COLO829 (cell line): ENCODE measurements at places on chromosomes 1 and 21.

- DNase-seq = no peak
Measured at GRCh38 chr1:243421784-243422183, 165.9 kb downstream of the SDCCAG8 start.

DNA sequence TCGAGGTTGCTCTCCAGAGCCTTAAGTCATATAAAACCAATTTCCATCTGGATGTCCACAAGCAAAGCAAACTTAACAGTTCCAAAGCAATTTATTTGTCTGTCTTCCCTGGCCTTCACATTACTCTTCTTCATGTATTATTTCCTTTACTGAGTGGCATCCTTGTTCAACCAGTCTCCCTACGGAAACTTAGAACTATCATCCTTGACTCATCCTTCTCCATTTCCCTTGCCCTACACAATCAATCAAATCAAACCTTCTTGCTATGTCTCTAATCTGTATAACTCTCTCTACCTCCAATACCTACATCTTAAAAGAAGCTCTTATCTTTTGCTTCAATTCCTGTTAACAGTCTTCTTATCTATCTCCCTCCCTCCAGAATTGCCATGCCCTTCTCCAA lies 25.4 kb downstream of the EGLN1 start:
- DNase-seq = no peak

- peak; percentile 11 for DNase-seq
Measured at GRCh38 chr1:79188337-79188736, 181.8 kb upstream of the ADGRL4 start.

GRCh38 chr1:28815533-28816185 lies 3.7 kb downstream of the OPRD1 start:
- DNase-seq = no peak

DNA sequence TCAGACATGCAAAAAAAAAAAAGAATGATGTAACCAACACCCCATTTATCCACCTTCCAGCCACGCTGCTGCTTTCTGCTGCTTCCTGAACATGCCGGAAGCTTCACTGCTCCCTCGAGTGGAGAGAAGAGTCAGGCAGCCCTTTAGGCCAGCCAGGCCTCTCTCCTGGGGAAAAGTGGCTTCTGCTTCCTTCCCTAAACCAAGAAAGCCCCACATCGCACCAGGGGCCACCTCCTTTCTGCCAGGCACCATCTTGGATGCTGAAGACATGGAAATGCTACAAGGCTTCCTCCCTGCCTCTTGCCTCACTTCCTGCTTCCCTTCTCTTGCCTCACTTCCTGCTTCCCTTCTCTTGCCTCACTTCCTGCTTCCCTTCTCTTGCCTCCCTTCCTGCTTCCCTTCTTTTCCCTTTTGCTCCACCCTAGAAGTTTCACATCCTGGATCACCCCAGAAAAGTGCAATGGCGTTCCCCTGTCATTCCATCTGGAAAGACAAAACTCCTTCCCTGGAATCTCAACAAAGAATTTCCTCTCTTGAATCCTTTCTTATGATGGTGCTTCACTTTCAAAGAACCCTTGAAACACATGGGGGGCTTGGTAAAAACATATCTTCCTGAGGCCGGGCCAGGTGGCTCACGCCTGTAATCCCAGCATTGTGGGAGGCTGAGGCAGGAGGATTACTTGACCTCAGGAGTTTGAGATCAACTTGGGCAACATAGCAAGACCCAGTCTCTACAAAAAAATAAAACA lies 18.7 kb downstream of the TNFRSF8 start:
- DNase-seq = no peak

DNA sequence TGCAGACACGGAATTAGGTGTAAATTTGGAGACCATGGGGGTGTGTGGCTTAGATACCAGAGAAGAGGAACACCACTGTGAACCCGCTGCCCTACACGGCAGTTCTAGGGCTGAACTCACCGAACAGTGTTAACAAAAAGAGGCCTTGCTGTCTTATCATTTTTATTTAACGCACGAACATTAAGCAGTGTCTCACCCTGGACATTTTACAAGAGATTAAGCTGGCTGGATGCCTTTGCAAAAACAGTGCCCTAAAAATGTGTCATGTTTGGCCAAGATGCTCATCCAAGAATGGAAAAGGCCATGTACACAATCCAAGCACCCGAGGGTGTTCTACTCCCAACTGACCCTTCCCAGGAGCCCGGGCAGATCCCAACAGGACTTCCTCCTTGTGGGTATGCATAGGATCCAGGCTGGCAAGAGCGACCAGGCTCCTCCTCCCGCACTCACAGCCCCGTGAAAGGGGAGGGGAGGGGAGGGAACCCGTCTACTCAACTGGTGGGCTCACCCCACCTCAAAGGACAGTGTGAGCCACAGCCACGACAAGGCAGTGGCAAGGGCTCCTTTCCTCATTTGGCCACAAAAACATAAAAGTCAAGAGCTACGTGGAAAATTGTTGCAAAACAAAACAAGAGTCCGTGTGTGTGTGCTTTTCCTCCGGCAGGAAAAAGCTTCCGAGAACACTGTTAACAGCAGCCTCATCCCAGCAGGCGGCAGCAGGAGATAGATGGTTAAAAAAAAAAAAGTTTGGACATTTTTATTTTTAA lies 20.3 kb downstream of the C2CD2 start:
- DNase-seq = no peak

GRCh38 chr1:229339520-229339919 lies 3.3 kb downstream of the CCSAP start:
- no peak for DNase-seq

DNA sequence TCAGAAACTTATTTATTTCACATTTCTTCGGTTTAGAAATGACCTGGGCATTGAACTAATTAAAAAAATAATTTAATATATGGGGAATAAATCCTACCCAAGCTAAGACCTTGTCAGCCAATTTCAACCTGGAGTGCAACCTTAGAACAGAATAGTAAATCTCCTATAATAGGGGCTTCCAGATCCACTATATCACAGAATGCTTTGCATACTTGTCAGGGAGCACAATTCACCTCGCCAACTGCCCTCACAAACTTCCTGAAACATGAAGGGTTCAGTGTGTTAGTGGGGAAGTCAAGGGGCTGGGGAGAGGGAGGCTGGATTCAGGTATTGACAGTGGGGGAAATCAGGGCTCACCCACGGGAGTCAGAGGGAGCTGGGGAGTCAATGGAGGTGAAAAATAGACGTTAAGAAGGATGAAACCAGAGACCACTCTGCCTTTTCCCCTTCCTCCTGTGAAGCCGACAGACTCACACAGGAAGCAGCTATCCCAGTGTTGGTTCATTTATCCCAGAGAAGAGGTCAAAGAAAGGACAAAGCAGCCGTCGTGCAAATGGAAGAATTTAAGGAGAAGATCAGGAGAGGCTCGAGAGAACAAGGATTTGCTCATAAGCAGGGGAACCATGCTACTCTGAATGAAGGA lies 453.3 kb downstream of the NUF2 start:
- no peak for DNase-seq

DNA sequence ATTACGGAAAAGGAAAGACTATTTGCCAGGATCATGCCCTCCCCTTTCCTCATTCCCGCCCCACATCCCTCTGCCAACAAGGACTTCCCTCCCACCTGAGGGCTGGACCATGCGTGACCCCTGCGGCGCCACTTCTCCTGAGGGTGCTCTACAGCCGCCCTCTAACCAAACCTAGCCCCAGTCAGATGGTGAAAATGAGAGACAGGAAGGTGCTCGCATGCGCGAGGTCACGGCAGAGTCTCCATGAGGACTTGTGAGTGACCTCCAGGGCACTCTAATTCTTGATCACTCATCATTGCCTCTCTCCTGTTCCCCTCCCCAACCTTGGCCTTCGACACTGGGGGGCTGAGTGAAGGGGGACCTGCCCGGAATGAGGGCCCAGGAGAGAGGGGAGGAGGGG lies 32.1 kb downstream of the TAF5L start:
- no peak for DNase-seq

DNA sequence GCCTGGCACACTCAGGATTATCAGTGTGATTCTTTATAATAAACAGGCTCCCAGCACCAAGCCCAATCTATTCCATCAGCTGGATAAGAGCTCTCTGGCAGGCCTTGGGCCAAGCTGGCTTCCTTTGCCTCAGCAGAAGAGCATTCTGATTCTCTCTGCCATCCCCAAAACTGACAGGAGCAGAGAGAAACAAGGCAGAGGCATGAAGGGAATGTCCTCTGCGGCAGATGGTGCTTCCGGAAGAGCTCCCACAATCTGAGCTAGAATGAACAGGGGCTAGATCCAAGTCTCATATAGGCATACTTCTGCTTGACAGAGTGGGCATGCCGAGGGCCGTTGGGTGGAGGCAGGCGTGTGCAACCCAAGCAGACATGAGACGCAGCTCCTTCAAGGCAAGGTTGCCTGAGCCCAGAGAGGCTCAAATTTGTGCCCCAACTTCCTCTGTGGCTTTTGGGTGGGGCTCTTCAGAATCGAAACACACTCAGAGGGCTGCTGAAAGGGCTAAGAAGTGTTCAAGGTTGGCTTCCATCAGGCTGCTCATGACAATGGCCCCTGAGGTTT lies 4.0 kb downstream of the CAPN2 start:
- DNase-seq = no peak

- no peak for DNase-seq
Measured at GRCh38 chr21:45850181-45850580, 131.4 kb upstream of the COL6A1 start.

GRCh38 chr1:118253053-118253915 lies 68.3 kb upstream of the SPAG17 start:
- DNase-seq = no peak

- DNase-seq = no peak
Measured at GRCh38 chr1:8517661-8518489, 200.0 kb downstream of the SLC45A1 start.

GRCh38 chr1:224298346-224299330 lies 31.3 kb downstream of the NVL start:
- no peak for DNase-seq

DNA sequence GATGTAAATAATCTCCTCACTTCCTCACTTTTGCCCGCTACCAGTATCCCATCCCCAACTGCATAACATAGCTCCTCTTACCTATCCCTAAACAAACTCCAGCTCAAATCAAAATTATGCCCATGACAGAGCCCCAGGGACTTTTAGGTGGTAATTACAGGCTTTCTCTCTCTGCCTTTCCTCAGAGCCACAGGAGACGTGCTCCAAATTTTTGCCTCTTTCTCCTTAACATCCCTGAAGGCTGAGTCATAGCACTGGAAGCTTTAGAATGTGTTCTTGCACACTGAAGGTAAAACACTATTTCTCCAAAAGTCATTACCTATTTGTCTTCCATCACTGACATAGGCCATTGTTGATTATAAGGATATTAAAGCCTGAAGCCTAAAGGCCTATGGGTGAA lies 263.5 kb upstream of the PLD5 start:
- no peak for DNase-seq

DNA sequence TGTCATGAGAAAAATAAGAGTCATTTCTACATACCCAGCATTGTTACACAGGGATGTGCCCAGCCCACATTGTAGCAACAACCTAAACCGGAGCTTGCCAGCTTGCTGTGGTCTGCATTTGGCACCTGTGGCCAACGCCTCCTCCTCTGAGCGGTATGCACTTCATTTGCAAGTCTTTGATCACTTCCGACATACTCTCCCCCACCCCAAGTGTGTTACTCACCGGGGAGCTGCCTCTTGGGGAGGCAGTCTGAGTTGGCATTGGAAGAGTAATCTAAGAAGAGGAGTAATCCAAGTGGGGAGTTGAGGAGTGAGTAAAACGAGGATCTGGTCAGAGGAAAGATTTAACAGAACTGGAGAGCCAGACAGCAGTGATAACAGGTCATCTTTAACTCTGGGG lies 3.8 kb downstream of the BCL9 start:
- DNase-seq = no peak

DNA sequence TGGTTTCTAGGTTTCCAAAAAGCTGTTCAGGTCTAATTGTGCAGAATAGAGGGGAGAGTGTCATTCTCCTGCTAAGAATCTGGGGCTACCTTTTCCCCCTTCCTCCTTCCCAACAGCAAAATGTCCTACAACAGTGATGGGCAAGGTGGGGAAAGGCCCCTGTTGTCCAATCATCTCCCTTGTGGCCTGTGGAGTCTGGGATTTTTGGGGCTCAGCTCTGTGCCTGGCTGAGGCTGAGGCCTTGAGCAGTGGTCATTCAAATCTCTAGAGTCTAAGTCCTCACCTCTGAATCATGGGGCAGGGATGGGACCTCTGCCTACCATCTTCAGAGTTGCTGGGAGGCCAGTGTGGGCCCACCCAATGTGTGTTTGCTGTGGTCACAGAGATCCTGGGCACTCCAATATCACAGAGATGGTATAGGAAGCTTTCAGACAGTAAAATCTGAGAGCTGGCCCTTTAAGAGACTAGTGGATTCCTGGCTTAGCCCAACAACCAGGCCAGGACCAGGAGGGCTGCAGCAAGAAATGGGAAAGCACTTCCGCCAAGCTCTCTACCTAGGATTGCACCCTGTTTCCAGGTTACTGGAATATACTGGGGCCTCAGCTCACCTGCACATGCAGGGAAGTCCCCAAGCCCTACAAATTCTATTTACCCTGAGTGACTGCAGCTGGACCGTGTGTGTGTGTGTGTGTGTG lies 28.5 kb upstream of the TENT5C start:
- DNase-seq = no peak

- DNase-seq = no peak
Measured at GRCh38 chr21:26110715-26111114, 59.9 kb downstream of the APP start.

DNA sequence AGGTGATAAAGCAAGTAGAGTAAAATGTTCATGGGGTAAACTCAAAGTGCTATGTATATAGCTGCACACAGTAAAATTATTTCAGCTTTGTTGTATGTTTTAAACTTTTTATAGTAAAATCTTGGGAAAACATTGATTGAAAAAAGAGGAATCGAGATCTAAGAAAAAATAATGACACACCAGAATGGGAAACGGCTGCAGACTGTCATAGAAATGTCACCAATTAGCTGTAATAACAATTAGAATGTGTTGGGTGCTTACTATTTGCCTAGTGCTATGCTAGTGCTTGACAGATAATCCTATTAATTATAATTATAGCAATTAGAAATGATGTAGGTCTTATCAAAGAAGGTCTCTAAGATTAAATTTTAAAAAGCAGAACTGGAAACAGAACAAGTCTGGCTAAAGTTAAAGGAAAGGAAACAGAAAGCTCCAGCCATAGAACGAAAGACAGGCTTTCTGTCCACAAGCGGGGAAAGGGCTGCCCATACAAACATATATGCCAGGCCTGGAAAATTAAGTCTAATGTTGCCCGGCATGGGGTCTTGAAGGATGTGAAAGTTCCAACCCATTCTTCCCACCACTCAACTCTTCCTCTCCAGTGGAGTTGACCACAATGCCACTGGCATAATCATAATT lies 5.0 kb downstream of the PCNX2 start:
- no peak for DNase-seq

DNA sequence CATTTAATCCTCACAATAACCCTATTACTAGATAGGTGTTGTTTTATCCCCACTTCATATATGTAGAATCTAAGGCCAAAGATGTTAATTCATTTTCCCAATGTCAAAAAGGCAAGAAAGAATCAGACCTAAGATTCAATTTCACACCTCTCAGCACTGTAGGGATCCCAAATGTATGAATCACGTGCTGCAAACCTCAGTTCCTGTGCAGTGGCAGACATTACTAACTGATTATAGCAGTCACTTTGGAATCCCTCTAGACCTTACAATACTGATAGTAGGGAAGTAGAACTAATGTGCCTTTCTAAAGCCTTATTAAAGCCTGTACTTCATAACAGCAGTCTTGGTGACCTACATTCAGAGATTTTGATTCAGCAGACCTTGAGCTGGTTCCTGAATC lies 2.3 kb downstream of the C1orf87 start:
- DNase-seq = no peak

- peak; percentile 82 for DNase-seq
Measured at GRCh38 chr21:45306832-45307571, 19.3 kb upstream of the POFUT2 start.
